ENCODE measurements at places on chromosomes 3 and 15.

DNA sequence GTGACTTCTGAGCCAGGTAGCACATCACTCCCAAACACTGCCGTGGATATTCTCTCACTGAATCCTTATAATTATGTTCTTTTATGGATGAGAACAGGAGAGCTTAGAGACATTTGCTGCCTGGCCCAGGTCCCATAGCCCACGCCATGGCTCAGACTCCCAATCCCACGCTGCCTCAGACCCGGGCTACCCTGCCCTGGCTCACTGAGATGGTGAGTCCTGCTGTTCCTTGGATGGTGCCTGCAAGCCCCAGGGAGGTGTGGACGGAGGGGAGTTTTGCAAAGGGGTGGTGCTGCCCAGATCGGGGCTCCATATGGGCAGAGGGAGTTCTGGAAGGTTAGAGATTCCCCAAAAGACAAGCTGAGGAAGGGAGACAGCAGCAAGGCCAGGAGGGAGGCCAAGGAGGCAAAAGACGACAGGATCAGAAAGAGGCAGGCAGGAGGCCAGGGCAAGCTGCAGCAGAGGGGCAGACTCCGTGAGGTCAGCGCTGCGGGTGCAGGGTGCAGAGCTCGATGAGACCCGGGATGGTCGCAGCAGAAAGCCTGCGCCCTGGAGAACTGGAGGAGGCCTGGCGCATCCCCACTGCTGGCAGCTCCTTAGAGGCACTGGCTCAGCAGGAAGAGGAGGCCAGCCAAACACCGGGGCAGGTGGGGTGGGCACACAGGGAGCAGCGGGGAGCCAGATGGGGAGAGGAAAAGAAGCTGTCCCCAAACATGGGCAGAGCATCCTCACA, 95.7 kb upstream of the ALDH1A3 start:
- no peak for DNase-seq

- DNase-seq = no peak
Measured at GRCh38 chr3:89061259-89061658, 46.2 kb upstream of the EPHA3 start.

DNA sequence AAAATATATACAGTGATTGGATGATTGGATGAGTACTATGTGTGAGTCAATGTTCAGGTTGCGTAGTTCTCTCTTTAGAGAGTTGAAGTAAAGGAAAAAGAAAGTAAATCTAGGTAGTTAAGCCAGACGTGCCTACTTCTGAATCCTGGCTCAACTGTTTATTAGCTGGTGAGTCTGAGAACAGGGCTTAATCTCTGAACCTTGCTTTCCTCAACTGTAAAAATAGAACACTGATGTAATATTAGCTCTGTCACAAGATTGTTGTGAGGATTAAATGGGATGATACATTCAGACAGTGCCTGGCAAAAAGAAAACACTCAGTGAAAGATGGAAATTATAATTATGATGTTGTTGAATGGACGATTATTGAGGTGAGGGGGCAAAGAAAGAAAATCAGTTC, 413.4 kb downstream of the MAGI1 start:
- no peak for DNase-seq

DNA sequence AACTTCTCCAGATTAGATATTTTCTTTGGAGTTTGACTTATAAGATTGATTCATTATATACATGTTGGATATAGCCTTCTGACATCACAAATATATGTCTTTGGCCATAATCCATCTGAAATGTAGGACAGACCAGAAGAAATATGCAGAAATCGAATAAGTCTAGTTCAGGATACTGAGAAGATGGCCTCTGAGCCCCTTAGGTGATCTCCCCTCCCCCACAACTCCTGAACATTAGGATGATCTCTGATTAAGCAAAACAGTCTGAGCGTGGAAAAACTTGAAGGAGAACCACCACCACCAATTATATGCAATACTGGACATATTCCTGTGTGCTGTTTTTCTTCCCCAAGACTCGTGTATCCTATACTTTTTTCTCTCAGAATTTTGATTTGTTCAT, 3.2 kb downstream of the SETD5 start:
- DNase-seq = no peak

GRCh38 chr3:118425272-118425837, 609.3 kb downstream of the IGSF11 start:
- DNase-seq = no peak

- no peak for DNase-seq
Measured at GRCh38 chr3:60309539-60310268, 941.5 kb downstream of the FHIT start.

DNA sequence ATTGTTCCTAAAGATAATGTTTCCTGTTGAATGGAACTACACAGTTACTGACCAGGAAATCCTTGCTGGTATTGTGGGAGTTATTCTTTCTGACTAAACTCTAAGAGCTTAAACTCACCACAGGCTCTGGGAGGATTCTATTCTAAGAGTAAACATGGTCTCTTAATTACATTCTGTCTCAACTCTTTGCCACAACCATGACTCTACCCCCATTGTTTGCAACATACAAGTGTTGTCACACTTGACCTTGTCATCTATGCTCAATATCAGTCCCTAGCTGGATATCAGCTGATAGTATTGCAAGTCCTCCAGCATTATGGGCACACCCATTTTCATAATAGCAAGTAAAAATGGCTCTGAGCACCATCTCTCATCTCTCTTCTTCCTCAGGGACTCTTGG, 29.6 kb upstream of the SECISBP2L start:
- DNase-seq = no peak
